ENCODE measurements at places on chromosomes 4 and X. TPM values are rescaled to one million over a fixed set of nuclear protein-coding genes. Genes with fewer than 3 reads are reported as not detected.

SMARCAD1 gene
- total RNA-seq: 27.2 TPM

NXF2B gene
- total RNA-seq: not detected

RPS6KA6 gene
- total RNA-seq: 0.99 TPM

MAGEA10 gene
- total RNA-seq: not detected

ACE2 gene
- not detected for total RNA-seq

SLC38A5 gene
- total RNA-seq: 4.2 TPM

ITM2A gene
- 25.4 TPM for total RNA-seq

VCX3A gene
- total RNA-seq: not detected

NFXL1 gene
- total RNA-seq: 5.6 TPM

ZCCHC18 gene
- 1.4 TPM for total RNA-seq

FRMD7 gene
- not detected for total RNA-seq

CSAG2 gene
- total RNA-seq: not detected

SEPSECS gene
- 6.7 TPM for total RNA-seq

PRRG3 gene
- total RNA-seq: not detected

NUDT11 gene
- 0.60 TPM for total RNA-seq

GAGE1 gene
- not detected for total RNA-seq

MUC7 gene
- not detected for total RNA-seq

CD40LG gene
- total RNA-seq: not detected

PKD2 gene
- 14.9 TPM for total RNA-seq

STATH gene
- not detected for total RNA-seq

MAGEB2 gene
- total RNA-seq: not detected

RNF128 gene
- under 0.01 TPM for total RNA-seq

NPNT gene
- under 0.01 TPM for total RNA-seq

LUZP4 gene
- total RNA-seq: not detected

ATP1B4 gene
- not detected for total RNA-seq

ARSJ gene
- total RNA-seq: 13.9 TPM

ADAM29 gene
- total RNA-seq: not detected

GAGE12E gene
- total RNA-seq: not detected

VCX gene
- not detected for total RNA-seq

HHIP gene
- 59.1 TPM for total RNA-seq

CENPVL3 gene
- not detected for total RNA-seq

HS3ST1 gene
- total RNA-seq: 1.3 TPM

CCSER1 gene
- total RNA-seq: under 0.01 TPM

TLL1 gene
- 37.7 TPM for total RNA-seq

RTL9 gene
- total RNA-seq: not detected

NOX1 gene
- not detected for total RNA-seq

GPC3 gene
- total RNA-seq: not detected

MAGEC2 gene
- total RNA-seq: not detected

MAGEA2 gene
- total RNA-seq: not detected

HSFX4 gene
- total RNA-seq: not detected

AFAP1 gene
- total RNA-seq: 29.8 TPM

PNMA6F gene
- not detected for total RNA-seq

AWAT2 gene
- 0.20 TPM for total RNA-seq

RGS12 gene
- total RNA-seq: 29.0 TPM

TDO2 gene
- not detected for total RNA-seq

SLIT2 gene
- total RNA-seq: 0.44 TPM

BTK gene
- total RNA-seq: not detected

SORCS2 gene
- total RNA-seq: under 0.01 TPM

FAM9B gene
- not detected for total RNA-seq
